ENCODE measurements at places on chromosomes 2 and 18.

DNA sequence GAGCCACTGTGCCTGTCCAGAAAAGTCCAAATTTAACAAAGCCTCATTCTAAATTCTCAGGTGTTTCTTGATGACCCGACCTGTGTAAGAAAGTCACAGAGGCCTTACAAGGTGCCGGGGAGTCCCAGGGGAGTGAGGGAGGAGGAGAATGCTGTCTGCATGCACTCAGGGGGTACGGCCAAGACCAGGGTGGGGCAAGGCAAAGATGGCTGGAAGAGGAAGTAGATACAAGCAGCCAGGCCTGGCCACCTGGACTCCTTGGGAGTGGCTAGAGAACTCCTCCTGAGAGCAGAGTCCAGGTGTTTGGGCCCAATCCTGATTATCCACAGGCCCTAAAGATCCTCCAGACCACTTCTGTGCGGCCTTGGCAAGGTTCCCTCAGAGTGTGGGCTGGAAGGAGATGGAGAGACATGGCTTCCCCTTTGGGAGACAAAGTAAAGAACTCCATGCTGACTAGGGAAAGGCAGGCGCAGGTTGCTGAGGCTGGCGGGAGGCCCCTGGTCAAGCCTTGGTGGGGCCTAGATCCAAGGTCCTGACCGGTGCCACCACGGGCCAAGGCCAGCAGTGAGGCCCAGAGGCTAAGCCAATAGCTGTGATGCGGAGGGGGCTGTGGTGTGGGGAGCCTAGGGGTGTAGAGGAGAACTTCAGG is 74.7 kb downstream of the COPS8 start:
- no peak for DNase-seq

DNA sequence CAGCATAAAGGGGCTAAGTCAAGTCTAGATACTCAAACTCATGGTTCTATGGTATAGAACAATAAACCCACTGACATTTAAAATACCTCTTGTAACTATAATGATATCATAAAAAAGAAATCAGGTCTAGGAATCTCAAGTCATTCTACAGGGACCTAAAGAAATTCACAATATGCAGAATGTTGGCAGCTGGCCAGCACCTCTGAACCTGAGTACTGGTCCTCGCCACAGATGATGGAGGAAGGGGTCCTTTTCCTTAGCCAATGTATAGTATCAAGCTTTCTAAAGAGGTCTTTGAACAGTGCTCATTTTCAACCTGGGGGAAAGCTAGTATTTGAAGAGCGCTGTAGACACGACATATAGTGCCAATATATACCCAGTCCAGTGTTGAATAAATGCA is 108.4 kb upstream of the ITGB6 start:
- DNase-seq, result no peak

- no peak for DNase-seq
Measured at GRCh38 chr18:62809900-62810299, 94.6 kb downstream of the PHLPP1 start.

DNA sequence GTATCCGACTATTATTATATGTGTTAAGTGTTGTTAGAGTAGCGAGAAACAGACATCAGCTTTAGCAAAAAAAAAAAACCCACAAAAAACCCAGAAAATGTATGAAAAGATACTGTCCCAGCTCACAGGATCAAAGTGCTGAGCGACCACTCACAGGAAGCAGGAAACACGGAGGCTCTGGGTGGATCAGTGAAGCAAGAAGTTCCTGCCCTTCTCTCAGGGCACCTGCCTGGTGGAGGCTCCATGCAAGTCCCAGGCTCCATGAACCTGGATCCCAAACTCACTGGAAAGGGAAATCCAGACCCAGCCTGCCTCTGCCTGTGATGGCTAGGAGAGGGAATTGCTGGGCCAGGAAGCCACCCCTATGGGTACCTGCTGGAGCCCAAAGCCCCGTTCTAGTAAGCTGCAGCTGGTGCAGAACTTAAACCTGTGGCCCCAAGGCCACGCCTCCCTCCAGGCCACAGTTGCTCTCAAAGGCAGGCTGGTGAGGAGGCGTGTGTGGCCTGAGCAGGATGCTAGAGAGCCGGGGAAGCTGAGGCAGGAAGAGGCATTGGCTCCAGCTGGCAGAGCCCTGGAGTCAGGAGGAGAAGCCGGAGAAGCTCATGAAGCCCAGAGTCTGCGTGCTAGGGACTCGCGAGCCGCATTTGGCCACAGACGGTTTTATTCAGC is 63.5 kb upstream of the TAF1B start:
- DNase-seq, result peak; percentile 71

DNA sequence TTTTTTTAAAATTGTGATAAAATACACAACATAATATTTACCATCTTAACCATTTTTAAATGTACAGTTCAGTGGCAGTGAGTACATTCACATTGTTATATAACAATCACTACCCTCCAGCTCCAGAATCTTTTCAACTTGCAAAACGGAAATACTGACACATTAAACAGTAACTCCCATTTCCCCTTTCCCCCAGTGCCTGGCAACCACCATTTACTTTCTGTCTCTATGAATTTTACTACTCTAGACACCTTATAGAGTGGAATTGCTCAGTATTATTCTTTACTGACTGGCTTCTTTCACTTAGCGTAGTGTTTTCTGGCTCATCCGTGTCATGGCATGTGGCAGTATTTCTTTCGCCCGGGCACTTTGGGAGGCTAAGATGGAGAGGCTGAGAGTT is 32.6 kb downstream of the FASTKD2 start:
- peak; percentile 30 for DNase-seq

DNA sequence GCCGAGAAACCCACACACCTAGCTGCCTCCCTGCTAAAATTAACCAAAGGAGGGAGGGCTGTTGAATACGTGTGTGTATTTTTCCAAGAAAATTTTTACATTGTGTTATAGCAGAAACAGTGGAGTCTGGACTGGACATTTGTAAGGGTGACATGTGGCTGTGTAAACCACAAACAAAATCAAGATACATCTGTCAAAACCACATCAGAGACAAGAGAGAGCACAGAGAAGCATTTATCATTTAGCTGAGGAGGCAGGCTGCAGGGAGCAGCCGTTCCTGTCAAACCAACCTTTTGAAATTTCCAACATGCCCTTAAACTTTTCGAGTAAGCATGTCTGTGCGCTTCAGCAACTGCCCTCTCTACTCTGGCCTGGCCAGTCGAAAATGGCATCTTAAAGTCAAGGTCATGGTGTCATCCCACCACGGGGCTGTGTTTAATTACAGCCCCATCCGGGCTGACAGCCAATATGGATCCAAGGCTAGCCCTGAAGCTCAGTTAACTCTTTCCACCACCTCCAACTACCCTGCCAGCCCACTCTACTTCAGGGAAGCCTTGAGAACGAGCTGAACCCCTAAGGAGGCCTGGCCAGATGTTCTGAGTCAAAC is 8.4 kb downstream of the BCL11A start:
- DNase-seq, result no peak

GRCh38 chr2:233466991-233467603 is 99.5 kb downstream of the USP40 start:
- DNase-seq, result no peak

DNA sequence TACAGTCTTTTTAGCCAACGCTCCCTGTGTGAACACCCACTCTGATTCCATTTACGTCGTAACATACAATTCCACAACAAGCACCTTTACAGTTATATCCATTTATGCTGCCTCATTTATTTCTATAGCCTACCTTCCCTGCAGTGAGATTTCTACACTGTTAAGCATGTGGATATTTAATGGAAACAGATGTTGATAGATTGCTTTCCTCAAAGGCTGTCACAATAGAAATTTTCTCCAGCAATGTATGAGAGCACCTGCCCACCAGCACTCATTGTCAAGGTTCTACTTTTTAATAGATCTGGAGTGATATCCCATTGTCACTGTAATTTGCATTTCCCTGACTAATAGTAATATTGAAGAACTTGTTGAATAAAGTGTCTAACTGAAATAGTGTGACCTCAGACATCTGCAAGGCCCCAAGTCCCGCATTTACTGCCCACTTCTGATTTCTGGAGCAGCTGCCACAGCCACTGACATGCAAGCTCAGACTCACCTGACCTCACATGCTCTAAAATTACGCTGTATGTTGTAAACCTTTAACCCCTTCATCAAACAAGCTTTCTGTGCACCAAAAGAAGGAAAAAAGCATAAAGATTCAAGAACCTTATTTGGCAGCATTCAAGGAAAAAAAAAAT is 295.1 kb downstream of the CNTNAP5 start:
- no peak for DNase-seq

DNA sequence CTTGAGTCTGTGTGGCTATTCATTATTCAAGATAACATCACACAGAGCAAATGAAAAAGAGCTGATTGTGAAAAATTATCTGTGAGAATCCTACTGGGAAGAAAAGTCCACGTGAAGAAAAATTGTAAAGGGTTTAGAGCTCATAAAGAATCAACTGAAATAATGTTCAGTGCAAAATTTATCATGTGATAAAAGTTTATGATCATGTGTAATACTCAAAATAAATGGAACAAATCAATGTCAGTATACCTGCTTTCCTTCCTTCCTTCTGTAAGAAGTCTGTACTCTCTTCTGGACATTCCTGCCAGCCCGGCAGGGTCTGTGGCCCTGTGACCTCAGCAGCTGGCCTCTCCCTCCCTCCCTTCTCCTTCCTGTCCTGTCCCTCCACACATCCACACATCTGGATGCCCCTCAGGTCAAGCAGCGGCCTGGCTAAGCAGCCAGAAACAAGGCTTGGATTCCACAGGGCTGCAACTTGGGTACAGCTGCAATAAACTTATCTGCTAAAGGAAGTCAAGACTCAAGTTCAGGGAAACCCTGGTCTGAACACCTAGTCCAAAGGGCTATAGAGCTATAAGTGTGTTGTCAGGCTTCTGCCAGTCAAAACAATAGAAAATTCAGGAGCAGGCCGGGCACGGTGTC is 172.1 kb downstream of the MREG start:
- DNase-seq, result no peak

GRCh38 chr18:41655074-41655473 is 300.0 kb upstream of the PIK3C3 start:
- DNase-seq, result no peak

- DNase-seq, result no peak
Measured at GRCh38 chr2:200736646-200737274, 75.0 kb upstream of the BZW1 start.

DNA sequence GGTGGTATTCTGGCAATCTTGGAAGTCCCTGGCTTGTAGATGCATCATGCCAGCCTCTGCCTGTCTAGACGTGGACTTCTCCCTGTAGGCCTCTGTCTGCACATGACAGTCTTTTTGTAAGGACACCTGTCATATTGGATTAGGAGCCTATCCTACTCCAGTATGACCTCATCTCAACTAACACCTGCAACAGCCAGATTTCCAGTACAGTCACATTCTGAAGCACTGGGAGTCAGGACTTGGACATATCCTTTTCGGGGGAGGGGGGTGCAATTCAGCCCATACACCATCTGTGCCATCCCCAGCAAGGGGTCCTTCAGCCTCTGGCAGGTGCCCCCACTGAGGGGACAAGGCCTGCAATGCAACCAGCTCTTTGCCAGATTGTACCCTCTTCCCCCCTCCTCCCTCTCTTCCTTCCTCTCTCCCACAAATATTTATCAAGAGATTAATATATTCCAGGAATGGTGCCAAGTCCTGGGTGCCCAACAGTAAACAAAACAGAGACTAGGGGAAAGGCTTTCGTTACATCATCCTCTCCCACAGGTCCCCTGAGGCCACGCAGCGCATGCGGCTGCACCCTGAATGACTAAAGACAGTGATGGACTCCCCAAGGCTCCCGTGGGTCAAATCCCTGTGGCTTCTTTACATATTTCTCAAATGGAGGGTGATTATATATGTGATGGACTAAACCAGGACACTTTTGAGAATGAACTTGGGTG is 20.5 kb upstream of the MYCN start:
- DNase-seq, result no peak

- DNase-seq, result no peak
Measured at GRCh38 chr2:136121204-136121910, 3.4 kb upstream of the CXCR4 start.

DNA sequence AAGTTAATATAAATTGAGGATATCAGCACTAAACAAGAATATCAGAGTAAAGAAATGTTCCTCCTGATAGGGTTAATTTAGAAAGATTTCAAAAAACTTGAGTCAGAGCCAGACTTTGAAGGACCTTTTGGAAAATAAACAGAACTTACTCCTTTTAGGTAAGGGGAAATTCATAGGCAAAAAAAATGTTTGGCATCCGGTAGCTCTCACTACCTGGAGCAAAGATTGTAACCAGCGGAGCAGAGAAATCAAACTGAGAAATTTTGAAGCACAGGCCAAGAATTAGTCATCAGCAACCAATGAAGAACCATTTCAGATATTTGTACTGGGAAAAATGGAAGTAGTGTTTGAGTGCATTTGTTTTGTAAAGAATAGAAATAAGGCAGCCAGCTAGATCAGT is 113.0 kb downstream of the ICA1L start:
- DNase-seq, result no peak

DNA sequence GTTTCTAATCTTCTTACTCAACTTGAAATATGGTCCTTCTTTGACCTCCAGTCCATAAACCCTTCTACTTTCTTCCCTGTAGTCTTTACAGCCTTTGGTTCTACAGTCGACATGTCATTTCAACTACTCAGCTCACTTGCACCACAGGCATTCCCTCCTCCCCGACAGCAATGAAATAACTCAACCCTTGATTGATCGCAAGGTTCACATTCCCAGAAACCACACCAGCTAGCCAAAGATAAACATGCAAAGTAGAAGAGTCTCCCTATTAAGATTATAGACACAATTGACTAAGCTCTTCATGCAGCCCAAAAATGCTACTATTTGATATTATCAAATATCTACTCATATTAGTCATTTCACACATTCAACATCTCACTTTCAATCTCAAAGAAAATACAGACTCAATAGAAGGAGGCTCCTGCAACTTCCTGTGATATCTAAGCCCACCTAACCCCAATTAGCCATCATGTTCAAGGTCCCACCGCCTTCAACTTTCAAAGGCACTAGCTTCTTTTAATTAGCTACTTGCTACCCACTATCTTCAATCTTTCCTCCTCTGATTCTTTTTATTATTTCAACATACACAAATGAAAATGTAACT is 50.8 kb downstream of the RTTN start:
- DNase-seq, result peak; percentile 20

- no peak for DNase-seq
Measured at GRCh38 chr2:28163627-28164279, 228.9 kb upstream of the FOSL2 start.

DNA sequence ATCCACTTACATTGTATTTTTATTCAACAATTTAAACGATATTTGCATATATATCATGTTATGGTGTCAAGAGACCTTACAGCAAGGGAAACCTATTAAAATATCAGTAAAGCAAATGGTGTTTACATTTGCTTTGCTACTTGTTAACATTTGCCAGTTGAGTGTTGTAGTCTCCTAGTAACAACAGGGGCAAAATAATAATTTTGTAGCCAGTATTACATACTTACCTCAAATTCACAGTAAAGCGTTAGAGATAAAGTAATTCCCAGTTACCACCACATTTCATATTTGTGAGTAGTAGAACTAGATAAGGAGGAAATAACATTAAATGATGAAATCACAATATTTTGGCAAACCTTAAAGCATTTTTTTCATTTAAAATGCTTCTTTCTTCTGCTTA is 71.3 kb downstream of the FASTKD2 start:
- no peak for DNase-seq
